ENCODE measurements at places on chromosomes 11 and 22. TPM values are rescaled to one million over a fixed set of nuclear protein-coding genes. Genes with fewer than 3 reads are reported as not detected.

- DNase-seq: no peak
Observed at GRCh38 chr22:44666207-44666585, 35.8 kb upstream of the PRR5 start.

DNA sequence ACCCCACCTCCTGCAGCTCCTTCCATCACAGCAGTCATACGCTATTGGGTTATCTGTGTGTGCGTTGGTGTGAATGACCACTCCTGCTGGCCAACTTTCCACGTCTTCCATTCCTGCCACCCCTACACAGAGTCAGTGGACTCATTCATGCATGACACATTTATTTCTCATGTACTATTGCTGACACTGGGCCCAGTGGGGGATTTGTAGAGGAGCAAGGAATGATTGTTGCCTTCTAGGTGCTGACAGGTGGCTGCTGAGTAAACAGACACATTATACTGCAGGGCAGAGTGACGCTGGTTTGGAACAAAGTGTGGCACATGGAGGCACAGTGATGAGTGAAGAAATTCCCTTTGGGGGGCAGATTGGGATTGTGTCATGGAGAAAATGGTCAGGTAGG, 113.9 kb downstream of the CCDC81 start:
- DNase-seq: no peak

DNA sequence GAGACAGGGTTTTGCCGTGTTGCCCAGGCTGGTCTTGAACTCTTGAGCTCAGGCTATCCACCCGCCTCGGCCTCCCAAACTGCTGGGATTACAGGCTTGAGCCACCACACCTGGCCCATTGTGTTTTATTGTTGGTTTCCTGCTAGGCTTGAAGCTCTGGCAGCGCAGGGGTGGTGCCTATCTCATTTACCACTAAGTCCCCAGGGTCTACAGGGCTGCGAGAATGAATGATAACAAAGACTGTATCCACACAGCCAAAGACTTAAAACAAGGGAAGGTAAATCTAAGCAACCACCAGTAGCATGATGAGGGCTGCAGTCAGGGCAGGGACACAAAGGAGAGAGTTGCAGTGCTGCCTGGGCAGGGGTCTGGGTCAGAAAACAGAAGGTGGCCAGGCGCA, 37.3 kb upstream of the XBP1 start:
- no peak for DNase-seq

DNA sequence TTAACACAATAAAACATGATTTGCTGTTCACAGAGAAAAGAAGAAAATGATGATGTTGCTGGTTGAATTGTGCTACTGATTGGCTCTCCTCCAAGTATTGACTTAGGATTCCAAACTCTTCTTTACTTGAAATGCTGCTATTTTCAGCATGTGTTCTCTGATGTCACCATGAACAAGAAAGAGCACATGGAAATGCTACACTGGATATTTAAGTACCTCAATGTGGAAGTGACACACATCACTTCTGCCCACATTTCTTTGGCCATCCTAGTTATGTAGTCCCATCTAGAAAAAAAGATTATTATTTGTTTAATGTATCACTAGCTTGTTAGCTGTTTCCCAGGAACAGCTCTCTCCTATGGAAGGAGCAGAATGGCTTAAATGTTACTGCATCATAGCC, 27.2 kb downstream of the OR52B2 start:
- DNase-seq: no peak

- DNase-seq: peak; percentile 1
Observed at GRCh38 chr11:99822846-99823565, 802.3 kb downstream of the CNTN5 start.

DNA sequence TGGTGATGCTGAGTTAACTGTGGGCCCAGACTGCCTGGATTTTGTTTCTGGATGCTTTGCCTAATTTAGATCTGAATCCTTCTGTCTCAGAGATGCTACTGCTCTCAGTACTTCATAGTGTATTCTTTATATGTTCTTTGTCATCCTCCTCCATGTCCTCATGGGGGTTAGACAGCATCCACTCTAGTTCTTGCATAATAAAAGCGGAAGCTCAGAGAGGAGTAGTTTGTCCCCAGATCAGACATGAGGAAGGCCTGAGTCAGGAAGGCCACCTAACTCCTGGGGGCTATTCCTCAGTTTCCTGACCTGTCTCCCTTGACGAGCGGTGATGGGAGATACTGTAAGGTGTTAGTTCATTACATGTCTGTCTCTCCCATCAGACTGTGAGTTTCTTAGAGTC, 90.2 kb downstream of the SCN3B start:
- DNase-seq: no peak

DNA sequence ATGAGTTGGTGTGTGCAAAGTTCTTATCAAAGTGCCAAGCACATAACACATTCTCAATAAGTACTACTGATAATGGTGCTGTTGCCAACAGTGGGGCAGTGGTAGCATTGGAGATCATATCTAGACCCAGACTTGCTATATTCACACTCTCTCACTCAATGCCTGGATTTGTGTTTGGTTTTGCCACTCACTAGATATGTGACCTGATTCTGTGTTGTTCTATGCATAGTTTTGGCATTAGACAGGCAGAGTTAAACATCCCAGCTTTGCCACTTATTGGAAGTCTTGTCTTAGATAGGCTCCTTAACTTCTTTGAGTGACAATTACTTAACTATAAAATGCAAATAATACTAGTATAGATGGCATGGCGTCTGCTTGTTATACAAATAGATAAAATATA, 642.6 kb upstream of the CCDC179 start:
- DNase-seq: no peak

GRCh38 chr11:67238894-67239782, 27.1 kb upstream of the GRK2 start:
- DNase-seq: no peak

GRCh38 chr11:207863-208180, 314 bp downstream of the RIC8A start:
- DNase-seq: peak; percentile 55

- DNase-seq: no peak
Observed at GRCh38 chr11:113578715-113579250, 103.6 kb upstream of the DRD2 start.

DNA sequence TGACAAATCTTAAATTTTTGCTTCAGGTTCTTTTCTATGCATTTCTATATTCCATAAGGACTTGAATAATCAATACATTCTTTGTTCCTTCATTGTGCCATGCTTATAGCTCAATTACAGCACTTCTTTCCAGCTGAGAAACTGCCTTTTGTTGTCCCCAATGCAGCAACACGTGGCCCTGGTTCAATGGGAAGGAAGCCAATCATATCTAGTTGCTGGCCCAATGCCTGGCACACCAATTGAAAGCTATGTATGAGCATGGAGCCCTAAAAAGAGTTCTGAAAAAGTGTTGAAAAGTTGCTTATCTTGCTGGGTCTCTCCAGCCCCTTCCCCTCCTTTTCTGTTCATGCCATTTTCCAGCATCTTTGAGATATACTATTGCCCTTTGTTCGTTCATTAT, 448.0 kb upstream of the FAT3 start:
- DNase-seq: peak; percentile 5

GRCh38 chr22:36360871-36361383, 26.8 kb downstream of the MYH9 start:
- DNase-seq: no peak

GRCh38 chr11:33476945-33477606, 219.9 kb downstream of the HIPK3 start:
- no peak for DNase-seq

GRCh38 chr11:1470681-1471611, 15.6 kb downstream of the MOB2 start:
- no peak for DNase-seq

GRCh38 chr11:59417023-59417422, 9.2 kb downstream of the OR5A2 start:
- DNase-seq: no peak

GRCh38 chr11:35658020-35658948, 4.3 kb upstream of the TRIM44 start:
- no peak for DNase-seq

DNA sequence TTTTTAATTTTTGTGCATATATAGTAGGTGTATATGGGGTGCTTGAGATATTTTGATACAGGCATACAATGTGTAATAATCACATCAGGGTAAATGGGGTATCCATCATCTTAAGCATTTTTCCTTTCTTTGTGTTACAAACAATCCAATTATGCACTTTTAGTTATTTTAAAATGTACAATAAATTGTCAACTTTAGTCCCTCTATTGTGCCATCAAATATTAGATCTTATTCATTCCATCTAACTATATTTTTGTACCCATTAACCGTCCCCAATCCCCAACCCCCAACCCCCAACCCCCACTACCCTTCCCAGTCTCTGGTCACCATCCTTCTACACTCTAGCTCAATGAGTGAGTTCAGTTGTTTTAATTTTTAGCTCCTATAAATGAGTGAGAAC, 335.1 kb upstream of the C11orf87 start:
- DNase-seq: no peak

DNA sequence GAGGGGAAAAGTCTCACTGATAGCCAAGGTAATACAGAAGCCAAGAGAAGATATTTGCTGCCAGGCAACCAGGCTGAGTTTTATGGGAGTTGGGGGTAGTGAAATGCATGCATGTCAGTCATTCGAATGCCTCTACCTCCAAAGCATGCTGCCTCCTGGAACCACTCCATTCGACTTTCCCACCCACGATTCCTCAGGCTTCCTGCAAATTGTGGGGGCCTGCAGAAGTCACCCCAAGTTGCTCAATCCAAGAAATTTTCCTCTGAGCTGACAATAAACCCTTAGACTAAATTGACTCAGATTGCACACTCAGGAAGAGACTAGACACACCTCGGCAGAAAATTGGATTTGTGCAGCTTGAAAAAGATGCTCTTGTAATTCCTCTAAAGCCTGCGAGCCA, 73.6 kb upstream of the GRK3 start:
- DNase-seq: no peak

DNA sequence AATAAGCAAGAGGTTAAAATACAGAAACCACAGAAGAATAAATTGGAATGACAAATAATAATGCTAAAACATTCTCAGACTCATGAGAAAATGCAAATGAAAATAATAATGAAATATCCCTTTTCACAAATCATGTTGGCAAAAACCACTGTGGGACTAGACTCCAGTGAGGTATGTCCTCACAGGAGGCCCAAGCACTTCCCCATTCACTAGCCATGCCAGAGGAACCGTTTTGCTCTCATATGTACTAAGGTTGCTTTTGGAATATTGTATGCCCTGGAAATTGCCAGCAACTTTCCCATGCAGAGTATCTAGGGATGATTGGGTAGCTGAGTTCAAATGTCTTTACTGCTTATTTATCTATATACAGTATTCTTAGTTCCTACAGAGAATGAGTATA, 106.2 kb upstream of the CHORDC1 start:
- no peak for DNase-seq

The MMP13 gene
- not detected for total RNA-seq

The APOBEC3F gene
- 0.82 TPM for total RNA-seq

The SLC7A4 gene
- total RNA-seq: 2.0 TPM

The LRRN4CL gene
- total RNA-seq: 0.82 TPM
